ENCODE measurements at places on chromosomes 2 and 18.

- DNase-seq = no peak
Observed at GRCh38 chr2:190717764-190718651, 69.1 kb downstream of the NAB1 start.

- no peak for DNase-seq
Observed at GRCh38 chr2:74822771-74823566, 11.0 kb upstream of the HK2 start.

GRCh38 chr2:219560037-219560892 is 11.1 kb downstream of the OBSL1 start:
- DNase-seq = no peak

DNA sequence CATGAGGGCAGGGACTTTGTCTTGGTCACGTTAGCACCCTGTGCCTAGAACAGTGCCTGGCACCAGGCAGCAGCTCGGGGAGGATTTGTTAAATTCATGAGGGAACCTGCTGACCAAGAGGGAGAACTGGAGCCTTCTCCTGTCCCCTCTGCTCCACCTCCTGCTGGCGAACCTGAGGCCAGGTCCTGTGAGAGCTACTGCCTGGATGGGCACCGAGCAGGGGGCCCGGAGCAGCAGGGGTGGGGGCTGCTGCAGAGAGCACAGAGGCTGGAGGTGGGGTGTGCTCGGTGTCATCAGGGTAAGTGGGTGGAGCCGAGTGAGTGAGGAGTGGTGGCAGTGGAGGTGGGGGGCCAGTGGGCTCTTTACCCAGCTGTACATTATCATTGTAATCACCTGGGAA is 52.1 kb upstream of the FAHD2A start:
- no peak for DNase-seq

DNA sequence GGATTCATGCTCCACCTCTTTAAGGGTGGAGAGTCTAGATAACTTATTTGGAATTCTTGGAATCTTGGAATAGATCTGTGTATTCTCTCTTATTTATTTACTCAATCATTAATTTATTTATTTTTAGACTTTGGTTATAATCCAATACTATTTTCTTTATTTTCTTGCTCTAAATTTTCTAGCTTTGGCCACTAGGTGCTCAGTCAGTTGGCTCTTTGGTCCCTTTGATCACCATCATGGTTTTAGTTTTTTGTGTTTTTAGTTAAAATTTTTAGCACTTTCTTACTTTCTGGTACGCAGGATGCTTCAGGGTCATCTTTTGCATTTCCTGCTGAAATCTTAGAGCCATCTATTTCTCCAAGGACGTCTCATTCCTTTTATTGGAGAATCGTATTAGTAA is 5.2 kb upstream of the PLEK start:
- no peak for DNase-seq

GRCh38 chr18:73503326-73503725 is 635.5 kb upstream of the NETO1 start:
- no peak for DNase-seq

DNA sequence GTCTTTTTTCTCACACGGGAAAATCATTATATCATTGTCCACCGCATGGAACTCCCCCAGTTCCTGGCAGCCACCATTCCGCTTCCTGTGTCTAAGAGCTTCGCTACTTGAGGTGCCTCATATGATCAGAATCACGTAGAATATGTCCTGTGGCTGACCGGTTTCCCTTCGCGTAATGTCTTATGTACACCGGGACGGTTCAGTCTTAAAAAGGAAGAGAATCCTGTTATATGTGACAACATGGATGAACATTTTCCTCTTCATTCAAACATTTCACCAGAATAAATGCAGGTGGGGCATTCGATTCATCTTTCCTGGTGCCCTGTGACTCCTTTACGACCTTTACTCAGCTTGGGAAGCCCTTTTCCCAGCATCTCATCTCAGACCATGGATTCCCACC is 131.7 kb upstream of the TWIST2 start:
- DNase-seq = no peak

GRCh38 chr2:229335330-229335729 is 64.2 kb upstream of the PID1 start:
- DNase-seq = no peak

GRCh38 chr2:179331061-179331460 is 66.4 kb upstream of the SESTD1 start:
- DNase-seq = no peak

DNA sequence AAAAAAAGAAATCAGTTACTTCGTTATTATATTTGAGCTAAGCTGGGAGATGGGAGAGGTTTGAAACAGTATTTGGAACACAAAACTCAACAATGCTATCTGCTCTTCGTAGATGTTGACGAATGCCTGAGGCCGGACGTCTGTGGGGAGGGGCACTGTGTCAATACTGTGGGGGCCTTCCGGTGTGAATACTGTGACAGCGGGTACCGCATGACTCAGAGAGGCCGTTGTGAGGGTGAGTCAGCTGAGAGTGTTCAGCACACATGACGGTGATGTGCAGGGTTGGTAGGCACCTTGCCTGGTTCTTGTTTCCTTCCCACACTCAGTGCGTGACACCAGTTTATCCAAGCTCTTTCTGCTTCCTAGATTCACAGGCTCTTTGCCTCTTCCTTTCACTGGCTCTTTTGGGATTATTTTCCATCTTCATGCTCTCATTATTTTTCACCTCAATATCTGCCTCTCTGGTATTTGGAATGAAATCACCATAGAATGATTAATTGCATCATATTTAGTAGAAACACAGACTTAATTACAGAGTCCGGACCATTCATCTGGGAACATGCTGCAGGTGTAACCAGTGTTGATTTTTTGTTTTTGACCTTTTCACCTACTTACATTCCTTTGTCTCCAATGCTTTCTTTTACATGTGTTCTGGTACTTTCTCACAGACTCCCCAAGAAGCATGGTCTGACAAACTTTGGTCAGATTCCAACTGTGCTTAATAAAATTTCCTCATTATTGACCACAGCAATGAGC is 200.6 kb upstream of the RASGRP3 start:
- peak; percentile 12 for DNase-seq

- DNase-seq = no peak
Observed at GRCh38 chr2:47569658-47570475, 166.9 kb downstream of the MSH2 start.

DNA sequence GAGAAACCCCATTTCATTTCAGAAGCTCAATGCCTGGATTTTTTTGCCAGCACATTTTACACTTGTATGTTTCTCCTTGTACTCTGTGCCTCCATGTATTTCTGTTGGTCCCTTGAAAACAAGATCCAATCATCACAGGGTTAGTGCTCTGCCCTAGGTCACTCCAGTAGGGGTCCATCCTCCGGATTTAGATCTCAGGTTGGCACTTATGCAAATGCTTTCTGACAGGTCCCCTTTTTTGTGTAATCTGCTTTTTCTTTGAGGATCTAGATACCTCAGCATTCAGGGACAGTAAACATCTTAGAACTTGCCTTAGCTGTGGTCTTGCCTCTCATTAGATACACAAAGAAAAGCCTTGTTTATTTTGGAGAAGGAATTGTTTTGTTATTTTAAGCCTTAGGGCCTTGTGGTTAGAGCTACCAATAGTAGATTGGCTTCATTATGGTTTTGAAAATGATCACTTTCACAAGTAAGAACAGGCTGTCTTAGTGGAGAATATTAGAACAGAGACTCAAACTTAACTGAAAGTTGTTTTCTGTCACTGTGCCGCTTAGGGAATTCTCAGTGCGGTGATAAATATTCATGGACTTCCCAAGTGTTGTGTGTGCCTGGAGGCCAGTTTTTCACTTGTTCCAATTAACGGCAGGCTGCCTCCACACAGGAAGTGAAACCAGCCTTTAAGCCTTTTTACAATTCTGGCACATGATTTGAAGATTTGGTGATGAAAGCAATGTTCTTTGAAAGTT is 7.8 kb downstream of the MERTK start:
- no peak for DNase-seq

GRCh38 chr2:105442721-105443120 is 43.9 kb upstream of the FHL2 start:
- no peak for DNase-seq

DNA sequence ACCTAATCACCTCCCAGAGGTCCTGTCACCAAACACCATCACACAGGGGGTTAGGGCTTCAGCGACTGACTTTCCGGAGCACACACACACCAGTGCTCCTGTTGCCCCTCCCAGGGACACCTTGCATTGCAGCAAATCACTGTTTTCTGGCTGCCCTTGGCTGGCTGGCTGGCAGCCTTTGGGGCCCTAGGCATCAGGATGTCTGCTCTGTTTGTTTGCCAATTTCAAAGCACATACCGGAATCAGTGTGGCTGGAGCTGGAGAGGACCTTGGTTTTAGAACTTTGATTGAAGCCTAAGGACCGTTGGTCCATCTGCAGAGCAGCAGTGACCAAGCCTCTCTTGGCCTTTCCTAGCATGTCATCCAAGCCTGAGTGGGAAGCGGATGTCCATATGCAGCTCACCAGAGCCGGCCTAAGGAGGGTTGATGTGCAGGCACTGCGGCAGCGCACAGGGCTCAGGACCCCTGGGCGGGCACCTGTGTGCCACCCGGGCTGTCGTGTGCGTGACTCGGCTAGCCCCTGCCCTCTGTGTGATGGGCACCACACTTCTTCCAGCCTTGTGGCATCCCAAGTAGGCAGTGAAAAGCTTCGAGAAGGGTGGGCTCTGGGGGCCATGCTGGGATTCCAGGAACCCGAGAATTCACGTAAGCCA is 62.1 kb downstream of the GBX2 start:
- no peak for DNase-seq

- no peak for DNase-seq
Observed at GRCh38 chr2:231780123-231780908, 766 bp downstream of the PDE6D start.

DNA sequence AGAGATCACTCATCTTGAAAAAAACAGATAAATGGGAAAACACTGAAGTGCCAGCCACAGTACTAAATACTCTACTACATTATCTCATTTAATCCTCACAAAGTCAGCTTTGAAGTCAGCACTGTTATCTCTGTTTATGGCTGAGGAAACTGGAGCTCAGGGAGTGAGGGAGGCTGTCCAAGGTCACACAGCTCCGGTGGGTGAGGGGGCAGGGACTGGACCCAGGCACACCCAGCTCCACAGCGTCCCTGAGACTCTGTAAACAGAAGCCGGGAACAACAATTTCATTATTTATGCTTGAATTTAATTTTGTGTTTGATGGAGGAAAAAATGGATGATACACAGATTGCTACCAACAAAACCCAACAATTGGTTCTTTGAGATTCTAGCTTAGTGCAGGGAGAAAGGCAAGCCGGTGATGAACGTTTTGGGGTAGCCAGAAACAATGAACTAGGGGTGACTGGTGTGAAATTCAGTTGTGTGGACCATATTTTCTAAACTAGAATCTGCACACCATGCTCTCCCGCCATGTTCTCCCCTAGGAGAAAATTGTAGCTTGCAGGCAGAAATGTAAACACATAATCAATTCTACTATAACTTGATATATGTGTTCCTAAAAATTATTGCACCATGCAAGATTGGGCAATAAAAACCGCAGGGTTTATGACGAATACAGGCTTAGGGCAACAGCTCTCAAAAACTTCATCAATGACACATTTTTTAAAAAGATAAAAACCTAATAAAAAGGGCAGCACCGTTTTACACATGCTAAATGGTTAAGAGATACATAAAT is at the start of gene GREB1:
GREB1 (plus strand) TSS at position 768 of the 793 bp plus-strand sequence. CDS start 22,570 bp downstream, outside the sequence.
- DNase-seq = no peak

GRCh38 chr2:188308483-188308882 is 16.8 kb downstream of the GULP1 start:
- no peak for DNase-seq

- no peak for DNase-seq
Observed at GRCh38 chr18:41809652-41810051, 145.4 kb upstream of the PIK3C3 start.
